ENCODE measurements at places on chromosomes 5 and 9. TPM values are rescaled to one million over a fixed set of nuclear protein-coding genes. Genes with fewer than 3 reads are reported as not detected.
A peak's percentile ranks its signal among the peaks of the same experiment; 100 is the strongest.

- no peak for DNase-seq
Observed at GRCh38 chr5:39353717-39354399, 10.4 kb downstream of the C9 start.

DNA sequence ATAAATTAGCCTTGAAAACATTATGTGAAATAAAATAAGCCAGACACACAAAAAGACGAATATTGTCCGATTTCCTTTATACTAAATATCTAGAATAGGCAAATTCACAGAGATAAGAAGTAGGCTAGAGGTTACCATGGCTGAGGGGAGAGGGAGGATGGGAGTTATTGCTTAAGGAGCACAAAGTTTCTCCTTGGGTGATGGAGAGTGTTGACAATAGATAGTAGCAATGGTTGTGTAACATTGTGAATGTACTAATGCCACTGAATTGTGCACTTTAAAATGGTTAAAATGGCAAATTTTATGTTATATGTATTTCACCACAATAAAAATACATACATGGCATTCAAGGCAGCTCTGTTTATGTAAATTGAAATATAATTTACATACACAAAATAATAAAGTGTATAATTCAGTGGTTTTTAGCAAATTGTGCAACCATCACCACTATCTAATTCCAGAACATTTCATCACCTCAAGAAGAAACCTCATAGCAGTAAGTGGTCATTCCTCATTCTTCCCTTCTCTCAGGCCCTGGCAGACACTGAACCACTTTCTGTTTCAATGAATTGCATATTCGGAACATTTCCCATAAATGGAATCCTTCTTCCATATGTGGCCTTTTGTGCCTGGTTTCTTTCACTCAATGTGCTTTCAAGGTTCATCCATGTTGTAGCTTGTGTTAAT lies 59.2 kb downstream of the NDST1 start:
- no peak for DNase-seq

DNA sequence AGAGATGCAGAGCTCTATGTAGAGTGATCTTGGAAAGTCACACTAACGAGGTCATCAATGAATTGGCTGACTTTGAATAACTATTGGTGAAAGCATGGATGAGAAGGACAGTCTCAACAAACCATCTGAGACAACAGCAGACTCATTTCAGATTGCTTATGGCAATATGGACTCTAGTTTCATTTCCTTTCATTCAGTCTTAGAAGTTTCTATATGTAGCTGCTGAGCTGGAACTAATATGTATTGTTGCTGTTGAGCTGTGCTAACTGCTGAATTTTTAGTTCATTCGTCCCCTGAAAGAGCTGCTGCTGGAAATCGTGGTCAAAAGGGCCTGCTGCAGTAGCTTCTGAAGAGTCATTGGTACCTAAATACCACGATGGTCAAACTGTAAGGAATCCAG lies 31.3 kb downstream of the TNFSF15 start:
- DNase-seq, result no peak

DNA sequence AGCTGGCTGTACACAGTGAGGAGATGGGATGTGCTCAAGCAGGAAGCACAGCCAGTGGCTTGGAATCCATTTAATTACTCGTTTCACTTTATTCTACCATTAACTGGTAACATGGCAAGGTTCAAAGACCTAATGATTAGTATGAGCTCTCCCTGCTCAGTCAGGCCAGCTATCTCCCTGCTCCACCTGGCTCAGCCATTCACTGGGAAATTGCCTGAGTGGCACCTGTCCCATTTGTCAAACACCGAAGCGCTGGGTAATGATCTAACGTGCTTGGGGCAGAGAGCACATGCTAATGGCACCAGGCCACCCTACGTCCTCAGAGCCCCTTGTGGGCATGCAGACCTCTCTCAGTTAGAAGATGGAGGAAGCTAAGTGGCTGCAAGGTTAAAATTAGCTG lies 162.2 kb downstream of the TTLL11 start:
- no peak for DNase-seq

DNA sequence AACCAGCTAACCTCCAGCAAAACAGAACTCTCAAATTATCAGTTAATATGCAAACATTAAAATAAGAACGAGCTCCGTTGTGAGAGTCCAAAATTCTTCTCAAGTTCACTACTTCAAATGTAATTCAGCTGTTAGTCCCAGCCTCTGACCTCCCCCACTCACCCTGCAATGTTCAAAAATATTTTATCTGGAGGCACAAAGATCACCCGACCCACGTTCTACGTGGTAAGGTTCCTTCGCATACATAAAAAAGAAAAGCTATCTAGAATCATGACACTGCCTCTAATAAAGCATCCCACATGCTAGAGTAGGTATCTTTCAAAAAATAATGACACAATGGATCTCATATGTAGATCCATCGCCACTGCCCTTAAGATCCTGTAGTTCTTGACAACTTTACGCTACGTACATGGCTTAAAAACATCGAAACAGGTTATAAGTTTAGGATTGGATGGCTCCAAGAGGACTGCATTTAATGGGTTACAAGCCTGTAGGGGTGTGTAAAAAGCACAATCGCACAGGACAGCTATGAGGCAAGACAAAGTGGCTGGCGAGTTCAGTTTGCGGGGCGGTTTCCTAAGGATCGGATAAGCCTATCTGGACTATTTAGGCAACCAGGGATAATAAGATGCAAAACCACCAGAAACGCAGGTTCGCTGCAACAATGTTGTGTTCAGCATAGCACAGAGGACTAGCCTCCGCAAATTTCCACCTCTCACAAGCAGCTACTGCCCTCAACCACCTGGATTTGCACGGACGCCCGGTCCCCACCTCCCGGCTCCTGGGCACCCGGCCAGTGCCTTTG lies 969 bp downstream of the CLK4 start:
- no peak for DNase-seq

DNA sequence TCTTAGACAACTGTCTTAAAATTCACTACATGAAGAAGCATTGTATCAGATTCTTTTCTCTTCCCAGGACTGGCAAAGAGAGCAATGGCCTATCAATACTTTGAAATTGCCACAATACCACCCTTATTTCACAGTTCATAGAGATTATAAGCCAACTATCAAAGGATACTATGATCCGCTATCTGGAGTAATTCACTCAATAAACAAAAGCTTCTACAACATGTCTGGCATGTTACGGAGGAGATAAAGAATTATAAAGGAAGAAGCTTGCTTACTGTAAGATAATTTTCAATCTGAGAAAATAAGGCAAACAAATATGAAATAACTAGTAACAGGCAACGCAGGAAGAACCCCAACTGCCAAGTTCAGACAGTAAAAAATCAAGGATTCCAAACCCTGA lies 114.8 kb downstream of the GNAQ start:
- DNase-seq, result no peak

DNA sequence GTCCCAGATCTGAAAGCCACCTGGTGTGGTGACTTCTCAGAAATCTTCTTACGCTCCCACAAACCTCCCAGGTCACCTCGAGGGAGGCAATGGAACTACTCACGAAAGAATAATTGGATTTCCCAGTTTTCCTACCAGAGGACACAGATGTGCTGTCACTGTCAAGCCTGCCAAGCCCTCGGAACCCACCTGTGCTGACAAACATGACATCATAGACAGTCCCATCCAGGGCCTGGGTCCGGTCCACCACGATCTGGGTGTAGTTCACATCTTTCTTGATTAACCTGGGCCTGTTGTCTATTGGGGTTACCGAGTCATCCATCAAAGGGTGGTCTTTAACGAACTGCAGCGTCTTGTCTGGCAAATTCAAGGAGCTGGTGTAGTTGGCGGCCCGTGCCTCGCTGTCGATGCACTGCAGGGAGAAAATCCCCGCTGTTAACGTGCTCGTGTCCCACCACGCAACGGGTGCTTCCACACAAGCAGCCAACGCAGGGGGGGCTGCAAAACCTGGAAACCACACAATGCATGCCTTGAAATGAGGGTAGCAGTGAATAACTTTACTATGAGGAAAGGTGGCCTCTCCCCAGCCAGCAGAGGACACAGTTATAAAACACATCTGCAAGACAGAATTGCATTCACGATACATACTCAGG lies 69.0 kb downstream of the SECISBP2 start:
- DNase-seq, result no peak

DNA sequence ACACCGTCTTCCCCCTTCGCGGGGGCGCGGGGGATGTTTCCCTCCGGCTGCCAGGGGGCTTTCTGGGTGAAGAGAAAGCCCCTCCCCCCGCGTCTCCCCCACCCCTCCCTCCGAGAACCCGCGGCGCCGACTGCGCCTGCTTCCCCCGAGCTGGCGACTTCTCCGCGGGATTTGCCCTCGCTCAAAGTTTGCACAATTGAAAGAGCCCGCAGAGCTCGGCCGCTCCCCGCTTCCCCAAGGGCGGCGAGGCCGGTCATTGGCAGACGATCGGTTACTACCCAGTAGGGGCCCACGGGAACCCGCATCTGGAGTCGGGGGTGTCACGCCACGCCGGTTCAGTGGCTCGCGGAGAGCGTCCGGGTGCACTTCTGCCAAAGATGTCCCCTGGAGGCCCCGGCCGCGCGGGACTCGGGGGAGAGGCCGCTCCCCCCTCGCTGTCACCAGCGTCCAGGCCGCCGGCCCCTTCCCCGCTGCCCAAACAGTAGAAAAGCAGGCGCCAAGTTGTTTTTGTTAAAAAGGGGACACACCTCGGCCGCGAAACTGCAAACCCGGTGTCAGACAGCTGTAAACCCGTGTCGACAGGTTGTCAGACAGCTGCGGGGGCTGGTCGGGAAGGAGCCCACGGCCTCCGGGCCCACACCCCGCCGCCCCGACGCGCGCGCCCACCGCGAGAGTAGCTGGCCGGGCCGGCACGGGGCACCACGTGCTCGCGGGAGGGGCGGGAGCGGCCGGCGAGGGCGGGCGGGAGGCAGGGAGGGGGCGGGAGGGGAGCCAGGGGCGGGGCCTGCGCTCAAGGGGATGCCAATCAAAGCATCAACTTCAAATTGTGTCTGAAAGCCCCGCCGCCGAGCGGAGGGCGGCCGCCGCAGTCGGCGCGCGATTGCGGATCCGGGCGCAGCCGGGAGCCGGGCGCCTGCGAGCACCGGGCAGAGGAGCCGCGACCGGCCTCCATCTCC lies at the start of gene IRX1:
IRX1 (plus strand) TSS at position 827 of the 956 bp plus-strand sequence. CDS start 274 bp downstream, outside the sequence.
- no peak for DNase-seq

GRCh38 chr9:98596486-98596885 lies 112.2 kb downstream of the GABBR2 start:
- DNase-seq, result no peak

DNA sequence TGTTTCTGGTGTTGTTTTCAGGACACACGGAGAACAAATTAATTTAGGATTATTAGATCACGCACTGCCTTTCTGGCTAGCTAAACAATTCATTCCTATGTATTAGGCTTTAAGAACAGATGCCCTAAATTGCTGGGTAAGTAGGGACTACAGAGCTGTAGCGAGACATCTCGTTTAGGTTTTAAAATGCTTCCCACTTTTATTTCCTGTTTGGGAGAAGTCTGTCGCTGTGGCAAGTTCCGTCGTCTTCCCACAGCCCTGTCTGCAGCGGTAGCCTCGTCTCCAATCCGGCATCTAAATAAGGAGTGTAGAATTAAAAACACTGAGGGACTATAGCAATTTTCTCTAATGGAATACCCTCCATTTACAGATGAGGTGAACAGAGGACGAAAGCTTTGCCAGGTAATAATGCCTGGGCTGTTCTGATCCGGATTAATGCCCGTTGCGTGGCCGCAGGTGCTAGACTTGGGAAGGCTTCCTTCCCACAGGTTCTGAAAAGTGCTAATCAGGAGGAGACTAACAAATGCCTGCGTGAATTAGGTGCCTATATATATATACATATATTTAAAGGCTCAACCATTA lies 1.3 kb upstream of the TRIM36 start:
- DNase-seq, result no peak

- DNase-seq, result no peak
Observed at GRCh38 chr9:131513177-131513576, 10.5 kb downstream of the POMT1 start.

DNA sequence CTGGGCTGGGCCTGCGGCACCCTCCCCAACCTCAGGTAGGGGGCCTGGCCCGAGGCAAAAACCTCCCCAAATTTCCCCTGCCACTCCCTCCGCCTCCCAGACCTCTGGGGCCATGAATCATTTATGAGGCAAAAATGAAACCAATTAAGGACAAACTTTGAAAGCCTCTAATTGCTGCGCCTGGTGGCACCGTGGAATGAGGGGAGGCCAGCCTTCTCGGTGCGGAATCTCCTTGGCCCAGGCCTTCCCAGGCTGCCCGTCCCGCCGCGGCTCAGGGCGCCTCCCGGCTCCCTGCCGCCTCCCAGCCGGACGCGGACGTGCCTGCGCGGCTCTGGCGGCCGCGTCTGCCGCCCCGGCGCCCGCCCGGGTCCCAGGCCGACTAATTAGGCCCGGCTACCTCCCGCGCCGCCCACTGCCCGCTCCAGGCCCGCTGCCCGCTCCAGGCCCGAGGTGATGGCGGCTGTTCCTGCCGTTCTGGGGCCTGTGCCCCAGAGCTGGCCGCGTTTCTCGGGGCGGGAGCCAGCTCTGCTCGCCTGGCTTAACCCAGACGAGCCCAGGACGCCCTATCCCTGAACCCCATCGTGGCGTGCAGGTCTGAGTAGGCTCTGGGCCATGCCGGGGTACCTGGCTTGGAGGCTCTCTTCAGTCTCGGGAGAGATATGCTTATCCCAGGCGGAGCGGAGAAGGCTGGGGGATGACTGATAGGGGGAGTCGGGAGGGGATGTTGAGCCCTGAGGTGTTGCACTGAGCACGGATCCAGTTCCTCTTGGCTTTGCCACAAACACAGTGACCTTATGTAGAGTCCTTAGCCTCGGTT lies 20.1 kb downstream of the CXXC5 start:
- peak; percentile 55 for DNase-seq

THBS4 gene
- total RNA-seq, result 2.1 TPM

SPZ1 gene
- total RNA-seq, result not detected

GMCL2 gene
- not detected for total RNA-seq

TIMD4 gene
- total RNA-seq, result 3.5 TPM

LCN9 gene
- not detected for total RNA-seq

INVS gene
- 19.3 TPM for total RNA-seq

ADGRD2 gene
- not detected for total RNA-seq

TGFBI gene
- not detected for total RNA-seq

All from activated CD4-positive, alpha-beta T cell treated with anti-CD3 and anti-CD28 coated beads for 36 hours (primary cell).